Stimulated activated CD4-positive, alpha-beta T cell treated with anti-CD3 and anti-CD28 coated beads, Interleukin-1b, Interleukin-23, amount 100 ng/mL, for 4 hours (primary cell): ENCODE measurements at places on chromosomes 4 and X.
A peak's percentile ranks its signal among the peaks of the same experiment; 100 is the strongest.

DNA sequence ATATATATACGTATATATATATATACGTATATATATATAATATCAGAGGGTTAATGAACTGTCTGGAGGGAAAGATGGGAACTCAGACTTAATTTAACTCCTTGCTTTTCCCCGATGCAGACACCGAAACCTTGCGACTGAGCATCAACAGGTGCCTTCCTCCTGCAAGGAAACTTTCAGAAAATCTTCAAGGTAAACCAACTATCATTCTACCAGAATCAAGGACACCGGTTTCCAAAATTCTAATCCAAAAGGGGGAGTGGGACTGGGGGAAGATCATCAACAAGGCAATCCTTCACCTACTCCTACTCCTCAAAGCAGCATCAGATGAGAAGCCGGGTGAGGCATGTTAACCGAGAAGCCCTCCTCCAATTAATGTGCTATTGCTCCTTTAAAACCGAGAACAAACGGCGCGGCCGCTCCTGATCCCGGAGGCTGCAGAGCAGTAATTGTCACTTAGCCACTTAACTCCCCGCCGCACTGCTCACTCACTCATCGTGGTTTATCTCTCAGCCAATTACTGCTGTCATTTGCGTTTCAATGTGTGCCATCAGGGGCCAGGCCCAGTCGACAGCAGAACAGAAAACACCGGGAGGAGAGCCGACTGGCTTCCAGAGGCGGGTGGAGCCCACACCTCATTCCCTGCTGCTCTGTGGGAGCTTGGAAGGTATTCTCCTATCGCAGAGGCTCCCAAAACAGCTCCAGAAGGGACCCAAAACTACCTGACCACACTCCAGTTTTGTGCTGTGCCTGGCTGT is 61.7 kb downstream of the MAML3 start:
- no peak for DNase-seq

DNA sequence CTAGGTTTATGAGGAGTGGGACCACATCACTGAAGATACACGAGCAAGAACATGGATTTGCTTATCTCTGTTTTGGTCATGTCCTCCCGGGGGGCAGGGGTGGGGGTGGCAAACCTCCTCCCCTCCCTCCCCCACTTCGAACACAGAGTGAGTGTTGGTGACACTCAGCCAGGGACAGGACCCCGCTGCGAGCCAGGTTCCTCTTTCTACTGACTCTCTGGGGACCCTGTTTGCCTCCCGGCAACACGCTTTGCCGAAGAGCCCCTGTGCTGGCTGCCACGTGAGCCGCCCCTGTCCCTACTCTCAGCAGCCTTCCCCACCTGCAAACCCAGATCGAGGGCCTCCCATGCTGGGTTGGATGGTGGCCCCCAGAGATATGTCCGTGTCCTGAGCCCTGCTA is 34.7 kb downstream of the P2RY8 start:
- no peak for DNase-seq

DNA sequence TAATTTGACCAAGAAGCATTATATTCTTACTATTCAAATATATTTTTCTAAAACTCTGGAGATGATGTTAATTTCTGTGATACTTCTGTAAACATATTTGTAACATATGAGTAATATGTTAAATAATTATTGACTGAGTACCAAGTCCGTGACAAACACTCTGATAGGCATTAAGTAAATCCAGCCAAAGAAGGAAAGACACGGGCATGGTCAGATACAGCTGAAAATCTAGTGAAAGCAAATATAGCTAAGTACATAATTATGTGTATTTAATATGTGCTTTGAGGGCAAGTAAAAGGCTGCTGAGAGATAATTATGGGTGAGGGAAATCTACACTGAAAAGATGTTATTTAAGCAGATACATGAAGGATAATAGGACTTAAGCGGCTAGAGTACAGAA is 1263.6 kb upstream of the ADGRL3 start:
- DNase-seq = no peak

GRCh38 chr4:46386570-46386969 is 3.4 kb downstream of the GABRA2 start:
- DNase-seq = no peak

DNA sequence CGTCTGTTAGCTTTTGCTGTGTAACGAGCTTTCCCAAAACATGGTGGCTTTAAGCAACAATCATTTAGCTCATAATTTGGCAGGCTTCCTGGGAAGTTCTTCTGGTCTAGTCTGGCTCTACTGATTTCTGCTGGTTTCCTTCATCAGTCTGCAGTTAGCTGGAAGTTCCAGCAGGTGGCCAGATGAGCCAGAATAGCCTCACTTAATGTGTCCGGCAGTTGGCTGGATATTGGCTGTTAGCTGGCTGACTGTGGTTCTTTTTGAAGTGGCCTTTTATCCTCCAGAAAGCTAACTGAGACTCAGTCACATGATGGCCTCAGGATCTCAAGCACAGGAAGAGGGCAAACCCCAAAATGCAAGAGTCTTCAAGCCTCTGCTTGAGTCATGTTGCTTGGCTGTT is 34.9 kb downstream of the FTHL17 start:
- no peak for DNase-seq

GRCh38 chr4:188414441-188414840 is 275.2 kb downstream of the TRIML1 start:
- no peak for DNase-seq

- no peak for DNase-seq
These were observed 145.2 kb upstream of the SFRP2 start for GRCh38 chr4:153933915-153934687.

DNA sequence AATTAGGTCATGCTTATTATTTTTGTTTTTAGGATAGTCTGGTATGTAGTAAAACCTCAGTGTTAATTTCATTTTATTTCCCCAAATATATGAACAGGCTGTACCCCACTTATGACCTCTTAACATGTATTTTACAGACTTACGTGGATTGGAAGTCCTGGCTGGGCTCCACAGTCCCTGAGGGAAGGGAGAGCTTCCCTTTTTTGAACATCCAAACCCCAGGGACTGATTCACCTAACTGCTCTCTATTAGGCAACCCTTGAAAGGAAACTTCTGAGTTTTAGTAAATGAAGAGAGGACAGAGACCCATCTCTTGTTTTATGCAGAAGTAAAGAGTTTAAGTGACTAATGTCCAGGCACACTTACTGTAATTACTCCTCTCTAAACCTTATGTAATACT is 233.1 kb upstream of the SPRY1 start:
- no peak for DNase-seq

GRCh38 chr4:122663814-122664610 is 43.1 kb upstream of the IL21 start:
- DNase-seq = no peak

DNA sequence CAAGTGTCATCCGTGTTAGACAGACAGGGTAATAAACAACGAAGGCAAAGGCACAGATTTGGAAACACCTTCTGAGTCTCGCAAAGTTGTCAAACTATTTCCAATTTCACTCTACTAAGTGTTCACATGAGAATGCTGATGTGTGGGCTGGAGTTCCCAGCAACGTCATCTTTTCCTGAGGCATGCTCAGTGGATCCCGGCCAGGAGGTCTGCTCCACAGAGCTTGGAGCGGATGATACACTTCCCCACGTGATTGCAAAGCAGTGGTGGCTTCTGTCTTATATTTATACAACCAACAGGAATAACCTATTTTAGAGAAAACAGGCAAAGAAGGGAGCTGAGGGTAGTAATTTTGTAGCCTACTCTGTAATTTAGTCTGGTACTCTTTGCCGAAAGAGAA is 40.1 kb upstream of the PDK3 start:
- DNase-seq = no peak

DNA sequence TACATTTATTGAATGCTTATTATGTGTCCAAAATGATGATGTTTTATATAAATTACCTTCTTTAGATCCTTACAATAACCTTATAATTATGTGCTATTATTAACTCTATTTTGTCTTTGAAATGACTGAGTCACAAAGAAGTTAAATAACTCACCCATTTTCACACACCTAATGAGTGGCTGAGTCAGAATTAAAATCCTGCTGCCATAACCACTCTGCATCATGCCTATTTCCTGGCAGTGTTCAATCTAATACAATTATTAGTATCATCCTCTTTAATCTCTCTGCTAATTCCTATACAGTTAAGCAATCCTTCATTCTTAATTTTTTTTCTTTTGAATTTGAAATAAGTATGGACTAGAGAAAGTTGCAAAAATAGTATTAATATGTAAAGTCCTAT is 342.9 kb downstream of the CFAP299 start:
- no peak for DNase-seq

DNA sequence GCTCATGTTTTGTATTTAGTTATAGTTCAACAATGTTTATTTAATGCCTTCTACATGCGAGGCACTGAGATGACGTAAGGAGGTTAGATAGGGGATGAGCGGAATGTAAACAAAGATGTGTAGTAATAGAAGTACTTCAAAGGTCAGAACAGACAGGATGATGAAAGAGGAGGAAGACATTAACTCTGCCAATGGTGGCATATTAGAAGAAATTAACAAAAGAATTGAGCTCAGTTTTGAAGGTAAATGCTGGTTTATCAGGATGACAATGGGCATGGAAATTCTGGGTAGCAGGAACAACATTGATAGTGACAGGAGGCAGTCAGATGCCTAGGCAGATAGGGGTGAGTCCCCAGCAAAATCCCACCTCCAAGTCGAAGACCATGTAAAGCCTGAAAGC is 62.3 kb upstream of the PGRMC2 start:
- DNase-seq = no peak

DNA sequence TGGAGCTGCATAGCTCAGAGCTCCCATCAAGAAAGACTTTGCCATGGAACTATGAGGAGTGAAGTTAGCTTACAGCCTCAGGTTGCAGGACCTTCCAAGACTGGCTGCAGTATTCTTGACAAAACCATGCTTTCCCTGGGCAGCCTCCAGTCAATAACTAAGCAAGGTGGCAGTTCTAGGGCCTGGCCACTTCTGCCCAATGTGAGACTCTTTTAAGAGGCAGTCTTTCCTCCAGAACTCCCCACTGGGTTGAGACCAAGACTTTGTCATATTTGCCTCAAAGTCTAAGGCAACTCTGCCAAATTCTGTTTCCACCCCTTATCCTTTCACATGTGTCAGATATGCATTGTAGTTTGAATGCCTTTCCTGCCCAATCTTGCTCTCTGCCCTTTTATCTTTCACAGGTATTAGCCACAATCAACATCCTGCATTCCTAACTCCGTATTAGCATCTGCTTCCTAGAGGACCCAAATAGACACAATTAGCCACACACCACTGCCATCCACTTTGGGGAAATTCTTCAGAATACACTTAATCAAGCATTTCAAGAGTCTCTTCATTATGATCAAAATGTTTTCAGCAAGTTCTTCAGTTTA is 17.7 kb upstream of the SLC25A43 start:
- DNase-seq = no peak

GRCh38 chr4:184476695-184477094 is 2.3 kb upstream of the IRF2 start:
- DNase-seq = peak; percentile 14

- no peak for DNase-seq
These were observed 9.8 kb upstream of the GUCY1B1 start for GRCh38 chr4:155749041-155749440.

GRCh38 chrX:128287693-128288092 is 235.5 kb upstream of the ACTRT1 start:
- DNase-seq = no peak

GRCh38 chr4:58205446-58206235 is 1095.5 kb upstream of the IGFBP7 start:
- DNase-seq = no peak

- DNase-seq = no peak
These were observed at the start of gene STARD8 for GRCh38 chrX:68647156-68647957. Gene STARD8, plus strand, starts transcription at chrX:68647666. Its CDS starts 217 bp downstream, at chrX:68647883.

GRCh38 chr4:72418458-72418857 is 150.6 kb downstream of the ADAMTS3 start:
- DNase-seq = no peak

GRCh38 chr4:39285853-39286252 is 80.3 kb downstream of the RFC1 start:
- no peak for DNase-seq
